Activated T-helper 1 cell treated with Interleukin-2 at 50 U/mL for 16 hours (primary cell): ENCODE measurements at places on chromosomes 1 and 21.

DNA sequence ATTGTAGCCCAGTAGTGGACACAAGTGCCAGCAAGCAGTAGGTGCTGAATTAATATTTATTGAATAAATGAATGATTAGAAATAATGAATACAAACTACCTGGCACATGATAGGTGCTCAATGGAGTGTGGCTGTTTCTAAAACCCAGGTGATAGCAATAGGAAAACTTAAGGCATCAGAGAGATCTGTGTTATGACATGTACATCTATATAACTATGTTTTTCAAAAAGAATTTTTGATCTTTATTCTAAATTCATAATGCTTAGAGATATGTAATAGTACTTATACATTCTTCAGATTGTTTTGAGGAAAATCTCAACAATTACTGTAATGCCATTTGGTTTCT is 5.0 kb downstream of the GADD45A start:
- no peak for DNase-seq

DNA sequence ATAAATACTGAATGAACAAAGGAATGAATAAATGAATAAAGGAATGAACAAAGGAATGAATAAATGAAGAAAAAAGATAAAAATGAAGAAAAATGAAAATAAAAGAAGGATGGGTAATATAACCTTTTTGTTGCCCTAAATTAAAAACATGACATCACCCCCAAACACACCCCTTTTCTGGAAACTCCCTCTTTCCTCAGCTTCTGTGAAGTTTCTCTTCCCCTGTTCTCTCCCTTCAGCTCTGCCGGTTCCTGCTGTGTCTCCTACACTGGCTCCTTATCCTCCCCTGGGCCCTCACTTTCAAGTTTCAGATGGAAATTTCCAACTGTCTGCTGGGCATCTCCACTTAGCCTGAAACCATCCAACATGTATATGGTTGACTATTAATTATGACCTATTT is 37.9 kb downstream of the RAB3B start:
- no peak for DNase-seq

GRCh38 chr1:223711173-223711572 is 1.2 kb upstream of the CAPN2 start:
- no peak for DNase-seq

GRCh38 chr1:223221686-223222085 is 78.6 kb upstream of the TLR5 start:
- DNase-seq: no peak

DNA sequence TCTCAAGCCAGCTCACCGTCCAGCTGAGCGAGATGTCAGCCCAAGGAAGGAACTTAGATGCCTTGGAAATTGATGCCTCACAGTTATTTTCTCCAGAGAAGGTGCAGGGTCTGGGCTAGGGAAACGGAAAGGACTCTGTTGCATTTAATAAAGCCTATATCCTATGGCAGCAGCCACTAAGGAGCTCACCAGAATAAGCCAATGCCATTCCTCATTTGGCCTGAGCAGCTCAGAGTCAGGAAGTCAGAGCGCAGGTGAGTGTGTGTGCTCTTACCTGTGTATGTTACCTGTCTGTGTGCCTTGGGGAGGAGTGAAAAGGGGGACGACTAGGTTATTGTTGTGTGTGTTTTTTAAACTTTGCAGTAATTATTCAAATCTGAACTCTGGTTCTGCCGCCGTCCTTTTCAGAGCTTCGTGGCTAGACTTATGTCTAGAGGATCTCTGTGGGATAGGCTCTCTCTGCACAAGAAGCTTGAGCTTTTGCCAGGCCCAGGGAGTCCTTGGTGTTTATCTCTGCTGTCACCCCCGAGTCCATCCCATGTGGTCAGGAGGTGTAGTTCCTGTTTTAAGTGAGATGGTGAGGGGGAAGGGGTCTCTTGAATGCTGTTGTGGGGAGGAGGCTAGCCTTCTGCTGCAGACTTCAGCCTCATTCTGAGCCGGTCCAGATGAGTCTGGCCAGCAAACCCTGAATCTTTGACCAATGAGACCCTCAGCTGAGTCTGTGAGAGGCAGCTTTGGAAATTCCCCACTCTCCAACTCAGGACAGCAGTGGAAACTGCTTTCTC is 2.4 kb downstream of the TMCC2 start:
- DNase-seq: no peak

- DNase-seq: no peak
These were observed 52.9 kb downstream of the L1TD1 start for GRCh38 chr1:62247391-62248168.

GRCh38 chr1:148386617-148387016 is 96.5 kb downstream of the PPIAL4G start:
- DNase-seq: no peak
